Activated naive CD4-positive, alpha-beta T cell treated with Interleukin-2 at 50 U/mL for 16 hours (primary cell): ENCODE measurements at places on chromosomes 6 and 20.
A peak's percentile ranks its signal among the peaks of the same experiment; 100 is the strongest.

GRCh38 chr20:37911838-37912281 lies 8.9 kb downstream of the VSTM2L start:
- DNase-seq, result no peak

GRCh38 chr6:107737397-107737793 lies 86.7 kb downstream of the SCML4 start:
- DNase-seq, result no peak

DNA sequence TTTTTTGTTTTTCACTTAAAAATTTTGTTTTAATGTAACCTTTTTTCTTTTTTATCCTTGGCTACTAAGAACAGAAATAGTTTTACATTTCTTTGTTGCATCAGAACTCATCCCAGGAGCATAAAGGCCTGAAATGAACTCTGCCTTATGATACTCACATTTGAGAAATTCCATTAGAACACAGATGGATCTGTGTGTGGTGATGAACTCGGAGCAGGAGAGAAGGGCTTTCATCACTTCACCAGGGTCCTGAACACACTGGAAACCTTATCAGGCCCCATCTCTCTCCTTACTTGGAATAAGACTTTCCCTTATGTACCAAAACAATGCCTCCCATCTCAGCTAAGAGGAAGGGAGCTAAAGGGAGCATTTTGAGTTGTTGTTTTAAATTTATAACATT lies 139.4 kb downstream of the PHF3 start:
- DNase-seq, result no peak

- no peak for DNase-seq
These were observed 61.8 kb downstream of the BANF2 start for GRCh38 chr20:17761604-17762003.

- DNase-seq, result no peak
These were observed 272.9 kb downstream of the SMOC2 start for GRCh38 chr6:168713839-168714238.

- peak; percentile 79 for DNase-seq
These were observed 31.8 kb downstream of the SUN5 start for GRCh38 chr20:32972181-32973076.
